LHCN-M2 (cell line): ENCODE measurements at places on chromosomes 6 and 20. TPM values are rescaled to one million over a fixed set of nuclear protein-coding genes. Genes with fewer than 3 reads are reported as not detected.

DNA sequence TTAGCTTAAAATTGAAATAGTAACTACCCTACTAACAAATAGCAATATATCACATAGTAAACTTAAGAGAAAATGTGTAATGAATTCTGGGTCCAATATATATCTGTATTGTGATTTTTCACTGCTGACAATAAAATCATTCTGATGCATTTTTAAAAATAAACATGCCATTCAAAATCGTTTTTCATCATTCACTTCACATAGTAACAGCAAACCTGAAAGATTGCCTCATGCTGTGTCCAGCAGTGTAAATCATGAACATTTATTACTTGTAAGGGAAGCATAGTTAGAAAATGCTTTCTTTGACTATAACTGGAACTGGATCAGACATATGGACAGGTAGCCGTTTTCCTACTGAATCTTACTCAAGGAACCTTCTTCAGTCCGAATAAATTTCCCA, 446.1 kb downstream of the UTRN start:
- DNase-seq: no peak

DNA sequence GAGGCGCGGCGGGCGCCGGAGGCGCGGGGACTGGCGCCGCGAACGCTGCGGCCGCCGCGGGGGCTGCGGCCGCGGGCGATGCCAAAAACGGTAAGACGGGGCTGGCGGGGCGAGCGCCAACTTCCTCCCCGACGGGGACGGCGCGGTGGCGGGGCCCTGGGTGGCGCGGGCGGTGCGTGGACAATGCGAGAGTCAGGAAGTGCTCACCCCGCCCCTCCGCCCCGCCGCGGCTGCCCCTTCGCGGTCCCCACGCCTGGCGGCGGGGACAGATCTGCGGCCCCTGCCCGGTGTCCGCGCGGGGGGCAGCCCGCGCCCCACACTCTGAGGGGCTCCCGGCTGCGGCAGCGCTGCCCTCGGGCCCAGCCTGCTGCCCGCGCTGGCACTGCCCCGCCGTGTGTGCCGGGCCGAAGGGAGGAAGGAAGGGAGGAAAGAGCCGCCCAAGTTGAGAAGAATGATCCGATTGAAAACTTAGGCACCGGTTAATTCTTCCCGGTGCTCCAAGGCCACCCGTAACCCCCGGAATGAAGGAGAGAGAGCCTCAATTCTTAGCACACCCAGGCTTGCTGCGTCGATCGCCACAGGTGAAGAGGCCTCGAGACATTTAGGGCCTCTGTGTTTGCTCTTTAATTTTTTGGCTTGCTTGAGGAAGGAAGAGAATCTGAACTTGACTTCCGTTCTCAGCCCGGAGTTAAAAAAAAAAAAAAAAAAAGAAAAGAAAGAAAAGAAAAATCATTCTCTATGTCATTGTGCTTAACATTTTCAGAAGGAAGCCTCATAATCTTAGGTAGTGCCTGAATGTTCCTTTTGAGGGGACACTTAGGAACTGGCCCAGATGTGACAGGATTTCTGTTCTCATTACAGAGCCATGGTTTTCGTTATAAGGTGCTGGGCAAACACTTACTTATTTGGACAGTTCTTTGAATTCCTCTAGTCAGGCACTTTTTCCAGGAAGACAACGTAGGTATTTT, 982 bp downstream of the HECA start:
- no peak for DNase-seq

DNA sequence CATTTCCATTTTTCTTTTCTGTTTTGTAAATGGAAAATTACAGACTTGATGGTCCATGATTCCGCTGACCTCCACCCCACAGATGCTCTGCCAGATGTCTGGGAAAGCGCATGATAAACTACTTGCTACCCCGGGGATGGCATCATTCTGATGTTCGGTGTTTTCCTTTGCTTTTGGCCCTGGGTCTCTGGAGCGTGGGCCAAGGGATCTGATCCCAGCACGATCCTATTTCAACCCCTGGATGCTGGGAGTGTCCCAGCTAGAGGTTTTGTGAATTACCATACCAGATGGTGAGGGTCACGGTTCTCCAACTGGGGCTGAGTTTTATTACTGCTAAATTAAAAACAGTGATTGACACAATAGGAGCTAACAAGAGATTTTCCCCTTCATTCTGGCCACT, 25.2 kb upstream of the MYLIP start:
- no peak for DNase-seq

GRCh38 chr6:169495601-169496000, 206.2 kb downstream of the WDR27 start:
- peak; percentile 21 for DNase-seq

GRCh38 chr6:41664271-41664670, 26.0 kb downstream of the MDFI start:
- DNase-seq: no peak

DNA sequence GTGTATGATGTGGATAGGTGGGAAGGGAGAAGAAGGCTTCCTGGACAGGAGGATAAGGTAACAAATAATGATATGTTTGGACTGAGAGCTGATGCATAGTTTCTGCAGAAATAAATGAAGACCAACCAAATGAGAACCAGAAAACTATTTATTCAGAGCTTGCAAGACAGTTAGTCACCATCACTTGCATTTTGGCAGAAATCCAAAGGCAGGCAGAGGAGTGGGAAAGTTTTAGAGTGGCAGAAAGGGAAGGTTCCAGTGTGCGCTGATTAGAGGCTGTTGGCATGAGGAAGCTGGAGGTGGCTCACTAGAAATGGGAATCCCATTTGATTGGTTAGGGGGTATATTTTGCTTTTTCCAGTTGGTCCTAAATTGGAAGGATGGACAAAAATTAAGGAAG, 13.0 kb upstream of the F13A1 start:
- DNase-seq: peak; percentile 66

DNA sequence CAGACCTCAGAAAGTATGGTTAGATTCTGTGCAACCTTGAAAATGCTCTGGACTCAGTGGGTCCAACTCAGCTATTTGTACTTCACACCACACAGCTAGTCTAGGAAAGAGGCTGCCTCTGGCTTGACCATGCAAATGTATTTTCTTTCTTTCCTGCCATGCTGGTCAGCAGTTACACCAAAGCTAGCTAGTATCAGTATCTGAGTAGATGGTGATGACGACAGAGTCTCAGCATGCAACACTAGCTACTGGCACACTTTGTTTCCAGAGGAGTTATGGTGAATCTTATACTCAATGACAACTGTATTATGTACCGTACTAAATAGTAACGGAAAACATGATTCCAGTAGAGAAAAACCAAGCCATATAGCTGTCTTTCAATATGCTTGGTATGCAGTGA, 96.6 kb upstream of the POPDC3 start:
- no peak for DNase-seq

DNA sequence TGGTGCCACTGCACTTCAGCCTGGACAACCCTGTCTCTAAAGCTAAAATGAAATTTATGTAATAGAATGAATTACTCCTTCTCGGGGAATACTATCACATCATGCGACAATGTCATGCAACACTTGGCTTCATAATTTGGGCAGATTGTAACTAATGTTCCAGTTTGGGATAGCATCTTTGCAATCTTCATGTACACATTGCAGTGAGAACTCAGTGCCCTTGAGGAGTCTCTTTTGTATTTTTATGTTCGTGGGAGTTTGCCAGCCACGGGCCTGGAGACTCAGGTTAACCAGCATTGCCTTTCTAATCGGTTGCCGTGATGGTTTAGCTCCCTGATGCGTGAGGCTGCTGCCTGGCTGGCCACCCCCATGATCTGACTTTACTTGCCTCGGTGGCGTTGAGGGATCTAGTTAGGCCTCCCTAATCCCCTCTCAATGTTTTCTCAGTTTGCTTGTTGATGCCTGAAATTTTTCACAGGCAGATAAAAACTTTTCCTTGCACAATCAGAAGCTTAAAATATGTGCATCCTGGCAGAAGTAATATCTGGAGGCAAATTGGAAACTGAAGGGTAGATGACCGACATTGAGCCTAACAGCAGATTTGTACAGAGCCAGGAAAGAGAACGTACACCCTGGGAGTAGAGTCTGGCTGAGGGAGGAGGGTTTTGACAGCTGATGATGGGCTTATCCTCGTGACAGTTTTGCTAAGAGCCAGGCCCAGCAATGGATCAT, 2.4 kb downstream of the GMPR start:
- no peak for DNase-seq

DNA sequence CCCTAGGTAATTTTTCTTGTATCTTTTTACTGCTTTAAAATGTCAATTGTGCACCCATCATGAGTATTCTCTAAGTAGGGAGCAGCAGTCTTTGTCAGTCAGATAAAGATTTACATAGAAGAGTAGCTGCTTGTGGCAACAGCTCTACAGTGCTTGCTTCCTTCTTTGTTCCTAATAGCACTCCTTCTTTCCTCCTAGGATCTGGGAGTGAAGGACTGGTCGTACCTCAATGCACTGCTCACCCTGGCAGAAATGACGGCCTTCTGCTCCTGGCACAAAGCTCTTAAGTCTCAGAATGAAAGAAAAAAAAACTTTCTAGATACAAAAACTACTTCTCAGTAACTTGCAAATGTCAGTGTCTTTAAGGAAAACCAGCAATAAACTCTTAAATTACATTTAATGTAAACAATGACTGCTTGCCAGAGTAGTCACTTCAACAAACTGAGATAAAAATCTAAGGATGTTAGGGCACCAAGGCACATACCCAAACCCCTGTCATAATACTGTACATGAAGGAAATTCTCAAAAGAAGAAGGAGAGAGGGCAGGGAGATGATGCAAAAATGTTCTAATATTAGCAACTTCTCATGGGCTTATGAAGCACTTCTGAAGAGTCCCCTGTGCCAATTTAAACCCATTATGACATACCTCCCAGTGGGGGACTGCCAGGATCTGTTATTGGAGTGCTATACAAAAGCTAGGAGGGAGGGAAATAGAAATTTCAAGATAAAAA, 34.0 kb downstream of the NCOA6 start:
- DNase-seq: peak; percentile 8

- no peak for DNase-seq
These were observed 751.4 kb upstream of the DEFB115 start for GRCh38 chr20:30506100-30506499.

- no peak for DNase-seq
These were observed 693 bp upstream of the SLC29A1 start for GRCh38 chr6:44222486-44223318.

DNA sequence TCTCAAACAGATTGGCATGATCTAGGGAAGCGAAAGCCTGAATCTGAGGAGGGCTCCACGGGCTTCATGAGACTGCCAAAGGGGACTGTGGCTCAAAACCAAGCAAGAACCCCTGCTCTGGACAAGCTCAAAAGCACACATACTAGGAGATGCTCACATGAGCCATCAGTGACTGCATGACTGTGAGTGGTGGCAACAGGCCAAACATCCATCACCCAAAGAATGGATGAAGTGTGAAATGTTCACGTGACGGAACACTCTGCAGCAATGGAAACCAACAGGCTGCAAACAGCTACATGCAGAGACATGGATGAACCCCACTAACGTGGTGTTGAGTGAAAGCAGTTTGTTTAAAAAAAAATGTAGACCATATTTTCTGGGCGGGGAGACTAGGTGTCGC, 136.3 kb downstream of the PREX1 start:
- DNase-seq: no peak

DNA sequence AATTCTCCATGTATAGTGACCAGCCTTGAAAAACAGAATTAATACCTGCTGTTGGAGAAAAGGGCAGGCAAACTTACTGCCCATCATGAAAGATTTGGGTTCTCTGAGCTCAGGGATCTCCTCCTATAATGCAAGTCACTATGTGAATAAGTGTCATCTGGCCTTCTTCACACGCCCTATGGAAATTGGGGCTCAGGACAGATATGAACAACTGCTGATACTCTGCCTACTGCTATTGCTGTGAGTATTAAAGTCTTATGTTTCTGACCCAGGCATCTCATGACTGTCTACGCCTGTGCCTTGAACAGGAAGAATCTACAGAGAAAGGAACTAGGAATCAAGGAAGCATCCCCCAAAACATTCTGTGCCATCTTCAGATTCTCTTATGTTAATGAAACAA, 226.1 kb downstream of the SOD2 start:
- DNase-seq: no peak

- DNase-seq: no peak
These were observed 71.0 kb downstream of the FUT9 start for GRCh38 chr6:96086745-96087144.

DNA sequence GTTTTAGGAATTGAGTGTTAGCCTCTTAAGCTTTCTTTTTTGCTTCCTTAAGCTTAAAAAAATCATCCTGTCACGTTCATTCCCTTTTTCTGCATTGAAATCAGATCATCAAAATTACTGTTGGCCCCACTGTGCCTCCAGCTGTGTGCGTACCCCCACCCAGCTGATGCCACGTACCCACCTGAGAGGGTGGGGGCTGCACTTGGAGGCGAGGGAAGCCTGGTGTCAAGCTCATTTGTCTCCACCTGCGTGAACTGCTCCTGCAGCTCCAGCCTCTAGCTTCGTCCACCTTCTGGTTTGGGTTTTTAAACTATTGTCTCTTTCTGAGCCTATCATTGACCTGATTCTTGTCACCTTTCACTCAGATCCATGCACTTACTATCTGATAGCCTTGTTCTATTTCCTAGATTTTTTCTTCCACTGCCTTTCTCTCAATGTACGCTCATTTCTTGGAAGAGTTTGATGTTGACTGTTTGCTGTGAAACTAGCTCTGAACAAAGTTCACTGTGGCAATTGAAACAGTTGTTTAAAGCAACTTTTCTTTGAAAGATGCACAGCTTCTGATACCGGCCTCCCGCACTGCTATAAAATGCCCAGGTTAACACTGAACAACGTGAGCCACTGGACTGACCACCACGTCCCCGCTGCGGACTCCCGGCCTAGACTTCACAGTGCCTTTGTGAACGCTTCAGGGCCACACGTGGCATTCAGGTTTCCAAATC, 30.0 kb upstream of the IRF4 start:
- DNase-seq: no peak

DNA sequence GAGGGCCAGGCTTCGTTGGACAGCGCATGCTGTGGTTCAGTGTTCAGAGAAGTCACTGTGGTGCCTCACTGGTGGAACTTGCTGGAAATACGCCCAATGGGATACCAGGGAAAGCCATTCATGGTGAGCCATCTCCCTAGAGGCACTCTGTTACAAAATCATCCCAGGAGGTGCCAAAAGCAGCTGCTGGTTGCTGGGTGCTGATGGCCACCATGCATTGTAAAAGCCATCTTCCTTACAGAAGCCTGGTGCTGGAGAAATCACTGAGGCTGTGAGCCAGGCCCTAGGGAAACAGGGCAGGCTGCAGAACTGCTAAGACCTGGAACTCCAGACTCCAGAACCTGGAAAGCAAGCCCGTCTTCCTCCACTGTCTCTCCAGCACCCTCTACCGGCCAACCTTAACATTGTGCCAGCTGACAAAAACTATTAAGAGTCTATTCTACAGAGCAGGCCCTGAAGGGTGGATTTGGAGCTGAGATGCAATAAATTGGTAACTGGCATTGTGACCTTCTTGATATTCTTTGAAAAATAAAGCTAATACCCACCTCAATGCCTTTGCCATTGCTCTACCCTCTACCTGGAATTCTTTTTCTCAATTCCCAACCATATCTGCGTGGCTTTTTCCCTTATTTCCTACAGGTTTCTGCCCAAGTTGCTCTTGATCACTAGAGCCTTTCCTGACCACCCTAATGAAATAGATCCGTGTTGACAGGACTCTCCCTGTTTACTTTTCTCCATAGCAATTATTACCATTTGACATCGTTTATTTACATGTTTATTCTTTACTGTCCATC, 18.5 kb downstream of the SNRPB start:
- DNase-seq: peak; percentile 62

MMP24 gene
- 0.26 and 0.69 TPM in 2 replicates for total RNA-seq

B3GALT4 gene
- 0.06 and 0.19 TPM in 2 replicates for total RNA-seq

MPIG6B gene
- total RNA-seq: not detected in 2 replicates

RIMS1 gene
- total RNA-seq: 1.9 and 2.2 TPM in 2 replicates

MLIP gene
- 1.8 and 4.3 TPM in 2 replicates for total RNA-seq

VGLL2 gene
- 0.19 and 0.75 TPM in 2 replicates for total RNA-seq

FAM83B gene
- total RNA-seq: not detected in 2 replicates
